ENCODE measurements at places on chromosomes 2 and 18. TPM values are rescaled to one million over a fixed set of nuclear protein-coding genes. Genes with fewer than 3 reads are reported as not detected.

DNA sequence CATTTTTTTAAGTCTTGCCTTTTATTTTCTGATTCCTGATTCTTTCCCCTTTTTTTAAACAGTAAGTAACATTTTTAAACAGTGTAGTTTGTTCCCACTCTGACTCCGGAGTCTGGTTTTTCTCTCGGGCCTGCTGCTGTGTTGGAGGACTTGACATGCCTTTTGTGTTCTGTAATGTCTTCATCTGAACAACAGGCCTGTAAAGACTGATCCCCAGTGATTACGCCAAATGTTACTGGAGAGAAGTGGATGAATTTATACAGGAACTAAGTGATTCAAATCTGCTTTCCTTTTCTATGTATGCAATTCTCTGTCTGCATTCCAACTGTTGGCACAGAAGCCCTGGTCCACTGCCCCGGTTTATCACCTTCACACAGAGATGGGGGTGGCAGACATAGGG is 54.3 kb upstream of the RMDN2 start:
- ATAC-seq, result no peak

Gene DUSP2
- 379 TPM for total RNA-seq

DNA sequence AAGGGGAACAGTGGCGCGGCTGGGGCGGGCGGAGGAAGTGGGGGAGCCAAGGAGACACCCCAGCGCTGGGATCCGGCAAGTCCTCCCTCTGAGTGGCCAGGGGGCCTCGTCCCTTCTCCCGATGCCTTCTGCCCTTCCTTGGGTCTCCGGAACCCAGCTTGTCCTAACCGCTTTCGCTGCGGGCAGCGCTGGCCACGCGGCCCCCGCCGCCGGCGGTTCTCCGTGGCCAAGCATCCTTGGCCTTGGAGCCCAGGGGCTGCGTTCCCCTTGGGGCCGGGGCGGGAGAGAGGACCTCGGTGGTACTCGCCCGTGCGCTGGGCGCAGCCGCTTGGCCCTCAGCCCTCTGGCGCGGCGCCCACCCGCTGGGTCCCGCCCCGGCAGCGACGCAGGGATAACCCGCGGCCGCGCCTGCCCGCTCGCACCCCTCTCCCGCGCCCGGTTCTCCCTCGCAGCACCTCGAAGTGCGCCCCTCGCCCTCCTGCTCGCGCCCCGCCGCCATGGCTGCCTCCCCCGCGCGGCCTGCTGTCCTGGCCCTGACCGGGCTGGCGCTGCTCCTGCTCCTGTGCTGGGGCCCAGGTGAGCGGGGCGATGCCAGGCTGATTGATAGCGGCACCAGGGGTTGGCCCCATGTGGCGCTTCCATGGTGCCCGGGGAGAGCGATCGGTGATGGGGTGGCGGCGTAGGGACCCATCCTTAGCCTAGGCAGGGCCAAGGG is 128.7 kb downstream of the UXS1 start:
- ATAC-seq, result peak; percentile 66

DNA sequence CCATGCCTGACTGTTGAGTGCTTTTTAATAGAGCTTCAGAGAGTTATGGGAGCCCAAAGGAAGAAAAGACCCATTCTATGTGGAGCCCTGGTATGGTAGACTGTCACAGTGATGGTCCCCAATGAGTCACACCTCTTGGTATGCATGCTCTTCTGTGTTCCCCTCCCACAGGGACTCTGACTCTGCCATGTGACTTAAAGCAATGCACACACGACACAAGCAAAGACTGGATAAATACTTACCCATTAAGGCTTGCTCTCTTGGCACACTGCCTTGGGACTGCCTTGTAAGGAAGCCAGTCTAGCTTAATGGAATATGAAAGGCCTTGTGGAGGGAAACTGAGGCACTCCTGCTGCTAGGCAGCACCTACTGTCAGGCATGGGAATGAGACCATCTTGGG is 16.7 kb upstream of the DTNB start:
- ATAC-seq, result peak; percentile 35
